ENCODE measurements at places on chromosomes 6 and 20. TPM values are rescaled to one million over a fixed set of nuclear protein-coding genes. Genes with fewer than 3 reads are reported as not detected.

The CPNE1 gene
- total RNA-seq = 180 TPM

The OOEP gene
- not detected for total RNA-seq

- DNase-seq = no peak
Measured at GRCh38 chr6:139540276-139540675, 165.8 kb upstream of the CITED2 start.

- DNase-seq = no peak
Measured at GRCh38 chr6:55277646-55278045, 49.6 kb upstream of the GFRAL start.

DNA sequence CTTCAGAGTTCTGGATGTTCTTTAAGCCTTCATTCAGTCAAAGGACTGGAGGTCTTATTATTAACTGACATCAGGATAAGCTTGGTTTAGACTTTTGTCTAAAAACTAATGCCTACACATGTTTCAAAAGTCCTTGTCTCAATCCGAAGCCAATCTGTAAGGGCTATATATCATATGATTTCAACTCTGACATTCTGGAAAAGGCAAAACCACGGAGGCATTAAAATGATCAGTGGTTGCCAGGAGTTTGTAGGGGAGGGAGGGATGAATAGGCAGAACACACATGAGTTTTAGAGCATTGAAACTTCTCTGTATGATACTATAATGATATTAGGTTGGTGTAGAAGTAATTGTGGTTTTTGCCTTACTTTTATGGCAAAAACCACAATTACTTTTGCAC lies 1285.8 kb upstream of the CITED2 start:
- DNase-seq = no peak

DNA sequence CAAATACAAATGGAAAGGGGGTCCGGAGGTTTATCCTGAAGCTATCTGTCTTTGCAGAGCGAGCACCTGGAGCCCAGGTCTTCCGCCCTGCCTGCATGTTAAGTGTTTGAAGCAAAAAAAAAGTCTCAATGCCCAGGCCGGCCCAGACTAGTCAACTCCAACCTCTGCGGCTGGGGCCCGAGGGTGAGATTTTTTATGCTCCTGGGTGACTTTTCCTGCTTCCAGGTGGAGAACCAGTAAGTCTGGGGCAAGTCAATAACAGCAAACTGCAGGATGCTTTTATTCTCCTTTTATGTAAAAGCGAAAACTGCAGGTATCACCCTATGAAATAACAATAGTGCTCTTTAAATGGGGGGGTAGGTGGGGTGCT lies 2.0 kb upstream of the ZBP1 start:
- DNase-seq = no peak

- no peak for DNase-seq
Measured at GRCh38 chr20:61308477-61308774, 56.4 kb downstream of the CDH4 start.

DNA sequence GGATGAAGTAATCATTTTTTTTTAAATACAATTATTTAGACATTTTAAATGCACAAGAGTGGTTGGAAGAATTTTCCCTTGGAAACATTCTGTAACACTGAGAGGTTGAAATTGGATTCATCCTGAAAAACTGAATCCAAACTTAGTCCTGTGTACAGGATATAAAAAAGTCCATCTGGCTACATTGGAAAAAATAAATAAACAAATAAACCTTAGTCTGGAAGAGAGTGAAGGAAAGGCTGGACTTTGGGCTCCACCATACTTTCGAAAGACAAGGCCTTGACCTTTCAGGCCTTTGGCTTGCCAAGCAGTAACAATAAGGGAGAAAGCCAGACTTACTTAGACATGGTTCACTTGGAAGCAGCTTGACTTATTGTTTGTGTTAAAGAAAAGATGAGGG lies 664.3 kb downstream of the TENT5A start:
- no peak for DNase-seq

DNA sequence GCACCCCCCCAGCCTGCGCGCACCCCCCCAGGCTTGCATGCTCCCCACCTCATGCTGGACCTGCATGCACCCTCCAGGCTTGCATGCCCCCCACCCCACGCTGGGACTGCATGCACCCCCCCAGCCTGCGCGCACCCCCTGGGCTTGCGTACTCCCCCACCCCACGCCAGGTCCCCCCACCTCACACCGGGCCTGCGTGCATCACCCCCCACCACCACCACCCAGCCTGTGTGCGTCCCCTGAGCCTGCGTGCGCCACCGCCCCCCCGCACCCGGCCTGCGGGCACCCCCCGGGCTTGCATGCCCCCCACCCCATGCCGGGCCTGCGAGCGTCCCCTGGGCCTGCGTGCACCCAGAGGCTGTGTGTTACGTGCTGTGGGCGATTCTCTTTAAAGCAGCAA lies 61.0 kb upstream of the SLCO4A1 start:
- DNase-seq = no peak

- DNase-seq = no peak
Measured at GRCh38 chr6:82921258-82921657, 144.4 kb downstream of the UBE3D start.

- no peak for DNase-seq
Measured at GRCh38 chr20:57809661-57810172, 99.9 kb upstream of the PMEPA1 start.

DNA sequence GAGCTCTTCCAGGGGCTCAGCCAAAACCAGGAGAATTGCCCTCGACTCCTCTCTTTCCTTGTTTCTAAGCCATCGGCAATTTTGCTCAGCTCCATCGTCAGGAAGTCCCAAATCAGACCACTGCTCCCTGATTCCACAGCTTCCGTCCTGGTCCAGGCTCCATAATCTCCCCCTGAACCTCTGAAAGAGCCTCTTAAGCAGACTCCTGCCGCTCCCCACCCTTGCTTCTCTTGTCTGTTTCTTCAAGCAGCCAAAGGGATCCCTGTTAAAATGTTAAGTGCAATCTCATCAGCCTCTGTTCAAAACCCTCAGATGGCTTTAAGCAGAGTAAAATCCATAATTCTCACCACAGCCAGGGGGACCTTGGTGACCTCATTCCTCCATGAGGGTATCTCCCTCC lies 244.7 kb upstream of the SPTLC3 start:
- no peak for DNase-seq

DNA sequence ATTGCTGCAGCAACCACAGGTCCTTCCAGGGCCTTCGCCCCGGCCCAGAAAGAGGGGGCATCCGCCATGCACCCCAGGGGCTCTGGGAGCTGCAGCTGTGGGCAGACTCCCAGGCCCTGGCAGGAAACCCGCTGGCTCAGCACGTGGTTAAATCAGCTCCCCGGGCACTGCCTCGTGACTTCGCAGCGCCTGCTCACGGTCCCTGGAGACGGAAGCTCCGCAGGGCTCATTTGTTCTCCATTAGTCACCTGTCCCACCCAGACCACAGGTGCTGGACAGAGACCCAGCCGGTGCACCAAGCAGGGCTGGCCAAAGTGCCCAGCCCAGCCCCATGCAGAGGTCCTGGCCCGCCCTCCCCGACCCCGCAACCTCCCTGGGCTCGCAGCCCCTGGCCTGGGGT lies 14.7 kb downstream of the KCNQ2 start:
- no peak for DNase-seq
